ENCODE measurements at places on chromosomes 12 and 14.

DNA sequence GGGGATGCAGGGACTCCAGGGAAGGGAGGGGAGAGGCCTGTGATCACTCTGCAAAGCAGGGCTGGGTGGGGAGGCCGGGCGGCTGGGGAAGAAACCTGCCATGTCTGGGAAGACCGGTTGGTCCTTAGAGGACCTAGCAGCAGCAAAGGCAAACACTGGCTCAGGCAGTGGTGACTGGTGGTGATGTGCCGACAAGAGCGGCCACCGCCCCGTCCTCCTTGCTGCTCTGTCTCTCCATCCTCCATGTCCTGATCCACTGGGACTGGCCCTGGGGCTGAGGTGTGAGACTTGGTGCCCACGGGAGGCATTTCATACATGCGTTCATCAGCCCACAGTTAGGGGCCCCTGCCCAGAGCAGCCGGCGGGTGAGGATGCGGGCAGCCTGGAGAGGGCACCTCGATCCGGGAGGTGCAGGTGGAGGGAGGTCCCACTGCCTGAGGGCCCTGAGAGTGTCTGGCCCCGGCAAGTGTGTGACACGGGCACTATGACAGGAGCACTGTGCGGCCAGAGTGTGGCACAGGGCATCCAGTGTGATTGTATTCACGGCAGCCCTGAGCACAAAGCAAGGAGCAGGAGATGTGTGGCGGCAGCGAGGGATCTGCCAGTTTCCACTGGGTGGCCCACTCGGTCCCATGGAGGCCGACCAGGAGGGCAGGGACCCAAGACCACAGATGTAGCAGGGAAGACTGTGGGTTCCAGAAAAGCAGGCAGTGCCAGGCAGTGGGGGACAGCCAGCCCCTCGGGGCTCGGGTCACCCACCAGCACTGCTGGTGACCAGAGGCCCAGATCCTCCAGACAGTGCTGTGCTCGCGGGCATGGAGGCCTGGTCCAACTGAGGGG, 13.9 kb downstream of the ANKRD9 start:
- no peak for DNase-seq

DNA sequence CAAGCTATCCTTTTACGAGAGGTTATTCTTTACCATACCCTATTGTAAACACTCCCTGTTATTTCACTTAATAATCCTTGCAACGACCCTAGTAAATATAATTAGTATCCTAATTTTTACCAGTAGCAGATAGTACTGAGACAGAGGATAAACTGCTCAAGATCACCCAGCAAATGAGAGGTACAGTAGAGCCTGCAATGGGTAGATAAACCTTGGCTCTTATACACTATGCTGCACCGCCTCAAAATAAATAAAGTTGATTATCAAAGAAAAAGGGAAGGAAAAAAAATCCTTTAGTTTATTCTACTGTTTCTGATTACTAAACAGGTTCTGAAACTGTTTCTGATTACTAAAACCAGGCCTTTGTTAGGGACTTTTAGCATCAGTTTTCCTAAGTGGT, 22.5 kb downstream of the YBX3 start:
- DNase-seq: no peak

DNA sequence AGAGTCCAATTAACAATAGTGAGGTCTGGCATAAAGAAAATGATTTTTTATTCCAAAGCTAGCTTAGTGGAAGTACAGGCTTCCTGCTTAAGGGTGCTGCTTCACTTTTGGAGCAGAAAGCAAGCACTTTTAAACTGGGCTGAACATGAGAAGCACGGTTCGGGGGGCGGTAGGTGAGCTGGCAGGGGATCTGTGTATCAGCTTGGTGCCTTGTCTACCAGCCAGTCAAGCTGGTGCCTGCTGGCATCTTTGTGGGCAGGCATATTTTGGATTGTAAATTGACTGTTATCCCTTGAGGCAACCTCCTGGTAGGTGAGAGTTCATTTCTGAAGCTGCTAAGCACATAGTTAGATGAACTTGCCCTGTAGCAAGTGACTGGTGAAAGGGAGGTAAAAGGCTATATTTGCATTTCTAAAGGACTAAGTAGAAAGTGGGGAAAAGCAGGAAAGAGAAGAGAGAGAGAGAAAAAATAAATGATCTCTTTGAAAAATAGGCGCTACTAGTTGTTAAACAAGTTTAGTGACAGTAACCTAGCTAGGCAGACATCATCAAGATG, 121.1 kb upstream of the SYT10 start:
- no peak for DNase-seq

- DNase-seq: no peak
Measured at GRCh38 chr12:89933911-89934310, 225.3 kb upstream of the ATP2B1 start.

DNA sequence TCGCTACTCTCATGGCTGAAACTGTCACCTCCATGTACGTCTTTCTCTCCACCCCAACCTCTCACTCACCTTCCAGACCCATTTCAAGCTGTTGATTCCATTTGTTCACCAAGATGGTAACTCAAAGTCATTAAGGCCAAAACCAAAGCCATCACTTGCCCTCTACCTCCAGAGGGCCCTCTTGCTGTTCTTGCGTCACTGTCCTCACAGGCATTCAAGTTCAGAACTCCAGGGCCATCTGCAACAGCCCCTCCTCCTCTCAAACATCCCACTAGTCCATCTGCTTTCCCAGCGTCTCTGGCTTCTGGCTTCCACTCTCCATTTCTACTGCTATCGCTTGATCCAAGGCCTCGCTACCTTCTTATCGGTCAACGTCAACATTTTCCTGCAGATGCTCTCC, 74.5 kb downstream of the VWF start:
- no peak for DNase-seq

- DNase-seq: no peak
Measured at GRCh38 chr12:127280393-127281275, 986.3 kb upstream of the TMEM132C start.

- no peak for DNase-seq
Measured at GRCh38 chr14:63248211-63248610, 44.0 kb downstream of the RHOJ start.

GRCh38 chr12:29148596-29148910, 525 bp upstream of the FAR2 start:
- DNase-seq: no peak

Measured in ascending aorta (tissue), 2 donors.